ENCODE measurements at places on chromosomes 6 and 20.

DNA sequence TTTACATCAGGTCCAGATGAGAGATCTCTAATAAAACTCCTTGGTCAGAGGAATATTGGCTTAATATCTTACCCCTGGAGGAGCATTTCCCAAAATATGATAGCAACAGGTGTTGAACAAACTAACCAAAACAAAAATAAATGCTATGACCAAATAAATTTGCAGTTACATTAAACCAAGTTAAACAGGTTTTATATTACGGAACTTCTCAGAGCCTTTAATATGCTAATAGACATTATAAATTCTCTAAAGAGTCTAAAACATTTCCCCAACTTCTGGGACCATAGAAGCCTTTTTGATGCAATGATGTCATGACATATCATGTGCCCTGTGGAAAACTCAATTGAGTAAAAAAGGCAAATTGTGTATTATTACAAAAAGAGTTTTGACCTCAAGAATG, 90.9 kb upstream of the ARMC2 start:
- no peak for DNase-seq

DNA sequence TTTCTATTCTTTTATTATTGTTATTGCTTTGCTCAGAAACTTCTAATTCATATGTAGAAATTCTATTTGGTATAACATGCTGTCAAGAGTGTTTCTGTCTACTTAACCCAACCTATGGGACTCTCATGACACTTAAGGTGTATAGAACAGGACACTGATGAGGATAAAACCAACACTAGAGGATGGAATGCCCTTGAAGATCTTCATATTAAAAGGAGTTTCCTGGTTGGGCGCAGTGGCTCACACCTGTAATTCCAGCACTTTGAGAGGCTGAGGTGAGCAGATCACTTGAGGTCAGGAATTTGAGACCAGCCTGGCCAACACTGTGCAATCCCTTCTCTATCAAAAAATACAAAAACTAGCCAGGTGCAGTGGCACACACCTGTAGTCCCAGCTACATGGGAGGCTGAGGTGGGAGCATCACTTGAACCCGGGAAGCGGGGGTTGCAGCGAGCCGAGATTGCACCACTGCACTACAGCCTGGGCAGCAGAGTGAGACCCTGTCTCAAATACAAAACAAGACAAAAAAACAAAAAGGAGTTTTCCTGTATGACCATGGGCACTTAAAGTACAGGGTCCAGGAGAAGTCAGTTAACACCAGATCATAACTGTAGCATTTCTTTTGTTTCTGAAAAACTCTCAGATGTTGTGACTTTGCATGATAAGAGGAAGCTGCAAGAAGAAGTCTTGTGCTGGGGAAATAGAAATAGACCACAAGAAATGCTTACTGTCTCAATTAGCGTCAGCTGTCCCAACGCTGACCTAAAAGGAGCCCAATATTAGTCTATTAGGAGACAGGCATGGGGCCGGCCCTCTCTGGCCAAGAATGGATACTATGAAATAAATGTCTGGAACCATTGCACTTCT, 38.9 kb upstream of the CD2AP start:
- DNase-seq, result no peak

DNA sequence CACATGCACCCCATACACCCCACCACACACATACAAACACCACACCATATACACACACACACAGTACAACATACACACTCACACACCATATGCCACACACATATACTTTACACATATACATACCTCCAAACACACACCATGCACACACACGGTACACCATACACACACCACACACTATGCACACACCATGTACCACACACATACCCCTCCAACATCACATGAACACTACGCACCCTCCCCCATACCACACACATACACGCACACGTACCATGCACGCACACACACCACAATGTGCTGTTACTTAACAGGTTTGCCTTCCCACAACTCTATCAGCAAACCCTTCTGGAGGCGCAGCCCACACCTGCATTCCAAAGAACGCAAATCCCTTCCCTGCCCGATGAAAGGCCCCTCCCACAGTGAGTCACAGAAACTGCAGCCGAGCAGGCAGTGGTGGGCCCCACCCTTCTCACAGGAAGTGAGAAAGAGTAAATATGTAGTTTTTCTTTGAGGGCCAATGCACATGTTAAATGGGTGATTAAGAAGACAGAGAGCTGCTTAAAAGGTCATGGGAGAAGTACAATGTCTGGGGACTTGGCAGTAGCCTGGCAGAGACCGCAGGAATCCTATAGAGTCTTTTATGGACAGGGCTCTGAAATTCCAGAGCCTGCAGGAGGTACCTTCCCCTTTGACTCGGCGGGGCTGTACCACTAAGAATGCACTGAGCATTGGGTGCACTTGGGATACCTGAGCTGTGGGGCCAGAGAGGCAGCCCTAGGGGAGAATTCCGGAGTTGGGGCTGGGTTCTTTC, 34.1 kb upstream of the EZR start:
- peak; percentile 89 for DNase-seq

GRCh38 chr6:151690768-151691562, 116.5 kb upstream of the ESR1 start:
- no peak for DNase-seq

GRCh38 chr6:23620911-23621401, 505.1 kb upstream of the NRSN1 start:
- no peak for DNase-seq

DNA sequence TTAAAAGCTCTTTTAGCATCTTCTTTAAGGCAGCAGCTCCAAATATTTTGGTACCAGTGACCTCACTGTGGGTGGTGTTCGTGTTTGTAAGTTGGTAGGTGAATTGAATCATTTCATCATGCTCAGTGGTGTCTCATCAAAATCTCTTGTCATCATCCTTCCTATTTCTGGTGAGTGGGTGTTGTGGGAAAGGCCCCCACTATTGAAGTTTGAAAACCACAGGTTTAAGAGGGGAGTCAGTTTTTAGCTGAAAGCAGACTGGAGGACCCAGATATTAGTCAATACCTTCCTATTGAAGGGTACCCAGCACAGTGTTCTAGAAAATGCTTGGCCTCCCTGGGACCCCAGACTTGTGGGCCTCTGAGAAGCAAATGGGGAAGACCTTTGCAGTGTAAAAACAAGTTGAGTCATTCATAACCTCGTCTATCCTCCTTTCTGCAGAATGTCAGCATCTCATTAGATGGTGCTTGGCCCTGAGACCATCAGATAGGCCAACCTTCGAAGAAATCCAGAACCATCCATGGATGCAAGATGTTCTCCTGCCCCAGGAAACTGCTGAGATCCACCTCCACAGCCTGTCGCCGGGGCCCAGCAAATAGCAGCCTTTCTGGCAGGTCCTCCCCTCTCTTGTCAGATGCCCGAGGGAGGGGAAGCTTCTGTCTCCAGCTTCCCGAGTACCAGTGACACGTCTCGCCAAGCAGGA, 3.7 kb downstream of the PIM1 start:
- DNase-seq, result peak; percentile 34

DNA sequence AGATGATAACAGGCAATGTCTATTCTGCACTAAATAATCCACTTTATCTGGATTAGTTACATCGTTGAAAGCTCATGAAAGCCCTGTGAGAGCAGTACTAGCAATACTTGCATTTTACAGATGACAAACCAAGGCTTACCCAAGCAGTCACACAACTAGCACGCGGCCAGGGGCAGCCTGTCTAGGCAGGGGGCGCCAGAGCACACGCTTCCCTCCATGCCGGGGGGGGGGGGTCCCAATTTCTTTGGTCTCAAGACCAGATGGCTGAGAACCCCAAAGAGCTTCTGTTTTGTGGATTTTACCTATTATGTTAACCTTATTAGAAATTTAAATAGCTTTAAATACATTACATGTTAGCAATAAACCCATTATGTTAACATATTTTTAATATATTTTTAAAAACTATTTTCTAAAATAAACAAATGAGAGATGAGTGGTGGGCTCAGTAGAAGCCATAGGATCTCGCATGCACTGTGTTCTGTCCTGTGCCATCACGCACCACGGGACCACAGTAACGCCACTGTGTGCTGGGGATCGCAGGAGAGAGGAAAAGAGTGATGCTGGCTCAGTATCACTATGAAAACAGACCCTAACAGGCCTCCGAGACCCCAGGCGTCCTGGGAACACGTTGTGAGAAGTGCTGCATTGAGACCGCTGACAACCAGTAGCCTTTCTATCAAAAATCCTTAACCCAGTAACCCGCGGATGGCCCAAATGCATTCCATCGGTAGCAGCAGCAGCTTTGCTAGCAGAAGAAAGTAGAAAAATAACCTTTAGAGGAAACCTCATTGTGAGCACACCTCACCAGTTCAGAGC, 5.3 kb upstream of the PRR18 start:
- peak; percentile 32 for DNase-seq

DNA sequence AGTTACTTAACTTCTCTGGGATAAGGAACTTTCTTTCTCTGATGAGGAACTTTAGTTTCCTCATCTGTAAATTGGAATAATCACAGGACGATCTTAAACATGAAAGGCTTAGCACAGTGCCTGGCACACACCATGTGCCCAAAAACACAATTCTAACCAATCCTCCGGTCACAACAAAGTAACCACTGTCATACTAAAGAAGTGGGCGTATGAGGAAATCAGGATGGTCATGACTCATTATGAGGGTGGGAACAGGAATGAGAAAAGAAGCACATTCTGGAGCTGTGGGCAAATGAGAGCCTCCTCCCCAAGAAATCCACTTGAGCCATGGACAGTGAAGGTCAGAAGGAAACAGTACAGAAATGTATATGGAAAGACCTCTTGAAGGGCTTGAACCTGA, 82.9 kb downstream of the LRFN2 start:
- DNase-seq, result no peak
